ENCODE measurements at places on chromosomes 16 and 17. TPM values are rescaled to one million over a fixed set of nuclear protein-coding genes. Genes with fewer than 3 reads are reported as not detected.
A peak's percentile ranks its signal among the peaks of the same experiment; 100 is the strongest.

DNA sequence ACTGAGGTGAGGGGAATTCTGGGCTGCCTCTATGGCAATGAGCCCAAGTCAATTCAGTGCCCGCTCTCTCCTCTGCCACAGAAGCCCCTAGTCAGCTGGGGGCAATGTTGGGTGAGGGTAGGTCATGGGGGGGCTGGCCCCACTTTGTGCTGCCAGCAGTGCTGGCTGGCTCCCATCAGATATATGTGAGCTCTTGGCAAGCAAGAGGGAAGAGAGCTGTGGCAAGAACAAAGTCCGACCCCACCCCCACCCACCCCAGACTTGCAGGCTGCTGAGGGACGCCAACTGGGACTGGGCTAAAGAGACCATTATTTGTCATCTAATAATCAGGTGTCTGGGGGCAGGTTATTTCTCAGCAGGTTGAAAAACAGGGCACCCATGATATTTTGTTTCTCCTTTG lies 89.4 kb downstream of the YPEL2 start:
- H3K27me3 ChIP-seq, result no peaks in the 10 kb centered on the region
- peaks cover 31% of the 10 kb centered on the region for H3K4me1 ChIP-seq
- H3K36me3 ChIP-seq, result no peaks in the 10 kb centered on the region
- no peak for DNase-seq

DNA sequence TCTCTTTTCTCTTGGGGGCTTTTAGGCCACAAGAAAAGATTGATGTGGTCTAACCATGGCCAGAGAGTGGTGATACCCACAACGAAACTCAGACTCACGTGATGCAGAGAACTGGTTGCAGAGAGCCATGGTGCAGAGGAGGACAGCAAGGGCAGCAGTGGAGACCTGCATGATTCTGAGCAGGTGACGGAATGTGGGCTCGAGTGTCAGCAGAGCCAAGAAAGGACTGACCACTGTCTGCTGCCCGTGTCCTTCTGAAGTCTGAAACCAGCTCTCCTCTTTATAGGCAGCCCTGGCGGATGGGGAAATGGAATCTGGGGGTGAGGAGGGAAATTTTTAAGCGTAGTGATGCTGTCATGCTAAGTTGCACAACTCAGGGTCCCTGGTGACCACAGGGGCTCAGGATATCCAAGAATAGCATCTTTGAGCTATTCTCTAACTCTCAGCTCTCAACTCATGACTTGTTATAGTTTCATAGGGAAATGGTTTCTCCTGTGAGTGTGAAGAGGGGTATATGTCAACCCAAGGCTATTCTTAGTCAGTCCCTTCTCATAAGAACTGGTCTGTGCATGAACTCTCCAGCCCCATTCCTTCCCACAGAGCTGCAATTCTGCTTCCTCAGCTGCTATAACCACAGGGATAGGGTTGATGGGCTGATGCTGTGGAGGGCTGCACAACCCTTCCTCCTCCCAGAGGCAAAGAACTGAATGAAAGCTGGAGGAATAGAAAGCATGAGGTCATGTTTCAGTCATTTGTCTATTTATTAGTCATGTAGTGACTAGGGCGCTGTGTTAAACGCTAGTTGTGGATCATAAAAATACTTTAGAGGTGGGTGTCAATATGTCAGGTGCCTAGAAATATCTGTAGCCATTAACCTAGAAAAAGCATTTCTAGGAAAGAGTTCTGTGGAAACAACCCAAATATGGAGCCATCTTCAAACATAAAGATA lies at the start of gene CCL3:
Gene CCL3, minus strand, starts transcription at position 256 of the 949 bp plus-strand sequence. Its CDS starts 85 bp downstream, at position 171.
- H3K27ac ChIP-seq, result no peak within 1 kb of the TSS
- peaks cover 3% of the 10 kb centered on the region for H3K4me1 ChIP-seq
- no peaks in the 10 kb centered on the region for H3K36me3 ChIP-seq
- no peaks in the 10 kb centered on the region for H3K27me3 ChIP-seq

- no peak for DNase-seq
- H3K27me3 ChIP-seq, result peaks cover 5% of the 10 kb centered on the region
- no peaks in the 10 kb centered on the region for H3K4me1 ChIP-seq
- no peaks in the 10 kb centered on the region for H3K36me3 ChIP-seq
- H3K4me3 ChIP-seq, result no peak overlapping the region
- H3K27ac ChIP-seq, result no peak overlapping the region
These were observed 20.1 kb upstream of the ABCC3 start for GRCh38 chr17:50614471-50615051.

- H3K27me3 ChIP-seq, result no peaks in the 10 kb centered on the region
- H3K4me1 ChIP-seq, result no peaks in the 10 kb centered on the region
- H3K4me3 ChIP-seq, result no peak overlapping the region
- no peak for DNase-seq
- no peak overlapping the region for H3K27ac ChIP-seq
- H3K36me3 ChIP-seq, result no peaks in the 10 kb centered on the region
These were observed 416.6 kb downstream of the KIF2B start for GRCh38 chr17:54239291-54239690.

DNA sequence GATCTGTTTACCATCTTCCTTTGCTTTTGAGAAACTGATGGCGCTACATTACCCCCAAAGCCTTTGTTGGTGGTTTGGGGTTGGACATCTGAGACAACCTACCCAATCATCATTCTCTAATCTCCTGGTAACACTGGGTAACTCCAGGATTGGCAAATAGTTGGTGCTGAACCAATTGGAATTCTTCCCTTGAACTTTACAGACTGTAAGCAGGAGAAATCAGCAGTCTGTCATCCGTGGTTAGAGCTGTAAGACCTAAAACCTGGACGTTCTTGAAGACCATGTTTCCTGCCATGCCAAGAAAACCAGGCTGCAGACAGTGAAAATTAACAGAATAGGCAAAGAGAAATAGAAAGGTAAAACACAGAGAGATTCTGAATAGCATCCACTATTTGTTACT lies 398.8 kb upstream of the SALL1 start:
- no peak overlapping the region for H3K27ac ChIP-seq
- no peaks in the 10 kb centered on the region for H3K27me3 ChIP-seq
- no peaks in the 10 kb centered on the region for H3K36me3 ChIP-seq
- no peak overlapping the region for H3K4me3 ChIP-seq

DNA sequence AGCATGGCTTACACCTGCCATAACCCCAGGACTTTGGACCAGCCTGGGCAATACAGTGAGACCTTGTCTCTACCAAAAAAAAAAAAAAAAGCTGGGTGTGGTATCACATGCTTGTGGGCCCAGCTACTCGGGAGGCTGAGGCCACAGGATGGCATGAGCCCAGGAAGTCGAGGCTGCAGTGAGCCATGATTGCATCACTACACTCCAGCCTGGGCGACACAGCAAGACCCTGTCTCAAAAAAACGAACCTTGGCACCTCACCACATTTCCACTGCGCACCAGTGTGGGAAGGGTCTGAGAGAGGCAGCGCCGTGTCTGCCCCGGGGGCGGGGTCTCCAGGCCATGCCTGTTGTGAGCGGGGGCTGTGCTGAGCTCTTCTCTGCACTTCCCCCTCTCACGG lies 6.3 kb downstream of the ACSF3 start:
- H3K4me1 ChIP-seq, result peaks cover 3% of the 10 kb centered on the region
- no peaks in the 10 kb centered on the region for H3K27me3 ChIP-seq
- DNase-seq, result no peak
- H3K27ac ChIP-seq, result no peak overlapping the region

GRCh38 chr16:78441298-78441697 lies 341.8 kb downstream of the WWOX start:
- H3K27ac ChIP-seq, result no peak overlapping the region
- H3K4me1 ChIP-seq, result no peaks in the 10 kb centered on the region
- H3K4me3 ChIP-seq, result no peak overlapping the region
- no peaks in the 10 kb centered on the region for H3K27me3 ChIP-seq

- H3K27me3 ChIP-seq, result no peaks in the 10 kb centered on the region
- no peak overlapping the region for H3K4me3 ChIP-seq
- no peaks in the 10 kb centered on the region for H3K4me1 ChIP-seq
- DNase-seq, result no peak
- no peak overlapping the region for H3K27ac ChIP-seq
These were observed 371.2 kb downstream of the NPIPA8 start for GRCh38 chr16:17965133-17965900.

- H3K4me3 ChIP-seq, result no peak overlapping the region
- H3K4me1 ChIP-seq, result peaks cover 3% of the 10 kb centered on the region
- H3K27me3 ChIP-seq, result no peaks in the 10 kb centered on the region
- no peak overlapping the region for H3K27ac ChIP-seq
These were observed 50.6 kb upstream of the NKD1 start for GRCh38 chr16:50497592-50497991.

GRCh38 chr17:35299135-35299534 lies 56.3 kb downstream of the SLFN5 start:
- H3K27ac ChIP-seq, result no peak overlapping the region
- DNase-seq, result no peak
- H3K4me3 ChIP-seq, result no peak overlapping the region

- H3K27ac ChIP-seq, result peak overlapping the region; percentile 99
- no peaks in the 10 kb centered on the region for H3K36me3 ChIP-seq
- H3K4me1 ChIP-seq, result peaks cover 39% of the 10 kb centered on the region
- no peaks in the 10 kb centered on the region for H3K27me3 ChIP-seq
These were observed 33.8 kb upstream of the CLEC18A start for GRCh38 chr16:69917311-69917710.

- H3K4me3 ChIP-seq, result no peak overlapping the region
- no peaks in the 10 kb centered on the region for H3K4me1 ChIP-seq
- H3K27me3 ChIP-seq, result no peaks in the 10 kb centered on the region
These were observed 3.1 kb downstream of the SPPL2C start for GRCh38 chr17:45847747-45848146.

Gene FA2H
- not detected for total RNA-seq

Gene SLC5A10
- not detected for total RNA-seq

Gene ZNF652
- total RNA-seq, result 31.5 TPM

Gene KRT25
- not detected for total RNA-seq

Gene CACNB1
- 5.8 TPM for total RNA-seq

Gene ZSCAN10
- total RNA-seq, result not detected

Gene TRAPPC1
- total RNA-seq, result 26.1 TPM
